HCT116 (cell line): ENCODE measurements at places on chromosomes 4 and X.

DNA sequence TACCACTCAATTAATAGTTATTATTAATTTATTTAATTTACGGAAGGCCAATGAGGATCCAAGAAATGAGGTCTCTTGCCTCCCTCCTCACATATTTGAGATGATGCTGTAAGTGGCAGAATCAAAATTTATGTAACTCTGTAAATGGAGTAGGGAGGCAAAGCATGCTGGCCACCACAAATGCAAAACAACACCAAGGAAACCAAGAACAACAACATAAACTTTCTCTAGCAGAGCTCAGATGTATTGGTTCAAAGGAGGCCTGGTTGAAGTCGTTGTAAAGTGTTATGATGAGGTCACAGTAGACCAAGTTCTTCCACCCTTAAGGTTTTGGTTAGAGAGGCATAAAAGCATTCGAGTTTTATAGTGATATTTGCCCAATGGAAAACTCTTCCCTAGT is 194.8 kb upstream of the FAT1 start:
- H3K27ac ChIP-seq = no peak overlapping the region
- peaks cover 8% of the 10 kb centered on the region for H3K4me1 ChIP-seq
- H3K4me3 ChIP-seq = no peak overlapping the region
- H3K36me3 ChIP-seq = no peaks in the 10 kb centered on the region

GRCh38 chr4:70991596-70991995 is 1.9 kb upstream of the DCK start:
- DNase-seq = no peak
- no peak overlapping the region for H3K4me3 ChIP-seq
- H3K4me1 ChIP-seq = peaks cover 20% of the 10 kb centered on the region
- H3K27ac ChIP-seq = no peak overlapping the region
- no peaks in the 10 kb centered on the region for H3K36me3 ChIP-seq

- H3K4me3 ChIP-seq = no peak overlapping the region
- no peak for DNase-seq
- H3K27me3 ChIP-seq = no peaks in the 10 kb centered on the region
- no peak overlapping the region for H3K27ac ChIP-seq
- no peaks in the 10 kb centered on the region for H3K36me3 ChIP-seq
These were observed 94.1 kb upstream of the WDR17 start for GRCh38 chr4:175971388-175972179.

- H3K4me1 ChIP-seq = peaks cover 4% of the 10 kb centered on the region; the same call in 1 of the 2 replicates
- no peak overlapping the region for H3K4me3 ChIP-seq
- peaks cover 23% of the 10 kb centered on the region for H3K27me3 ChIP-seq
These were observed 79.3 kb upstream of the C4orf50 start for GRCh38 chr4:6097581-6097980.

DNA sequence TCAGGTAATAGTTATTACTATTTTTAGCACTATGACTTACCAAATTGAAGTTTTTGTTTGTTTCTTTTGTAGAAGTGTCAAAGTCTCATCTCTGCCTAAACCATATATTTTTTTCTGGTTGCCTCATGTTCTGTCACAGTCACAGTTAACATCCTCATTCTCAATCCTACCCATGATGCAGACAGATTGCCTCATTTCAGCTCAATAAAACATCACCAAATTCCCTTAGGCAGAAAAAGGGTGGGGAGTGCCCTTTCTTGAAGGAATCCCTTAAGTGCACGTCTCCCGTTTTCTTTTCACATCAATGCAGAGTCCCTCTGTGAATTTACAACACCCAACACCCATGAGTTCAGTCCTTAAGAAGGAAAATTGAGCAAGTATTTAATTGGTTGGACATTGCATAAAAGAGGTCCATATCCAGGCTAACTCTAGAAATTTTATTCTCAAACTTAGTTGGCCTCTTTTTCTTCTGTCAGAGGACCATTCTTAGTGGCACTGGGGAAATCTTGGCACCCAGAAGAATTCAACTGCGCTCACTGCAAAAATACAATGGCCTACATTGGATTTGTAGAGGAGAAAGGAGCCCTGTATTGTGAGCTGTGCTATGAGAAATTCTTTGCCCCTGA is 103.7 kb upstream of the BMPR1B start:
- H3K4me1 ChIP-seq = no peaks in the 10 kb centered on the region
- no peak overlapping the region for H3K4me3 ChIP-seq
- peaks cover 12% of the 10 kb centered on the region for H3K36me3 ChIP-seq

- no peak for DNase-seq
- no peaks in the 10 kb centered on the region for H3K36me3 ChIP-seq
- no peak overlapping the region for H3K27ac ChIP-seq
- H3K4me3 ChIP-seq = no peak overlapping the region
These were observed 2361.9 kb downstream of the ARAP2 start for GRCh38 chr4:33882246-33882990.

GRCh38 chr4:155745984-155746383 is 12.8 kb upstream of the GUCY1B1 start:
- no peak overlapping the region for H3K4me3 ChIP-seq
- H3K27ac ChIP-seq = no peak overlapping the region
- DNase-seq = no peak
- H3K36me3 ChIP-seq = no peaks in the 10 kb centered on the region
- no peaks in the 10 kb centered on the region for H3K27me3 ChIP-seq

DNA sequence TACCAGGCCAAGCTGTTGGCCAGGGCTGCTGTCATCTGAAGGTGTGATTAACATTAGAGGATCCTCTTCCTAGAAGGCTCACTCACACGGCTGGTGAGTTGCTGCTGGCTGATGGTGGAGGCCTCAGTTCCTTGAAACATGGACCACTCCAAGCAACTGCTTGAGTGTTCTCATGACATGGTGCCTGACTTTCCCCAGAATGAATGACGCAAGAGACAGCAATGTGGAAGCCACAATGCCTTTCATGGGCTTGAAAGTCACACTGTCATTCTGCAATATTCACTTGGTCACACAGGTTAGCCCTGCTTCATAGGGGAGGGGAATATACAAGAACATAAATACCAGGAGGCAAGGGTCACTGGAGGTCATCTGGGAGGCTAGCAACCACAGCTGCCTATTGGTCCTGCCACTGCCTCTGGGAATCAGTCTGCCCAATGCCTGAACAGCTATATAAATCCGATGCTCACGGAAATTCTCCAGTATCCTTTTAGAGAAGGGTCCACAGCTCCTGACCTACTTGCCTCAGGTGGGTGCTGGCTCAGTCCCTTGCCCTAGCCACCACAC is 97.1 kb upstream of the MAML3 start:
- H3K4me3 ChIP-seq = no peak overlapping the region
- no peak overlapping the region for H3K27ac ChIP-seq
- H3K36me3 ChIP-seq = no peaks in the 10 kb centered on the region
- H3K4me1 ChIP-seq = peaks cover 30% of the 10 kb centered on the region
- no peaks in the 10 kb centered on the region for H3K27me3 ChIP-seq
- no peak for DNase-seq
